Amniotic stem cell (primary cell): ENCODE measurements at places on chromosomes 16 and 17.

- no peak for DNase-seq
Observed at GRCh38 chr17:13920413-13920812, 148.9 kb upstream of the COX10 start.

DNA sequence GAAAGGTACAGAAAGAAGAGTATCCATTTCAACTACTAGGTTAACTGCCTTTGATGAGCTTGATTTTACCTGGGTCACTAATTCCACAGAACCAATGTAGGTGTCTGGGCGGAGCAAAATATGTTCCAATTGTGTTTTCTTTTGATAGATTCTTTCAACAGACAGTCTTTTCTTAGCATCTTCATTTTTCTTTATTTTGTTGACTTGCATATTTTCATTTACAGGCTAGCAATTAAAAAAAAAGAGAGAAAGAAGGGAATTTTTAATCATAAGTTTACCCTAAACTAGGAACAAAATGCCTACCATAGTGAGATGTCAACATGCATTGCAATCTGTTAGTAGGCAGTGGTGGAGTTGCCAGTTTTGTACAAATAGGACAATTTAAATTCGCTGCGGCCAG is 1.0 kb downstream of the TOP2A start:
- no peak for DNase-seq

DNA sequence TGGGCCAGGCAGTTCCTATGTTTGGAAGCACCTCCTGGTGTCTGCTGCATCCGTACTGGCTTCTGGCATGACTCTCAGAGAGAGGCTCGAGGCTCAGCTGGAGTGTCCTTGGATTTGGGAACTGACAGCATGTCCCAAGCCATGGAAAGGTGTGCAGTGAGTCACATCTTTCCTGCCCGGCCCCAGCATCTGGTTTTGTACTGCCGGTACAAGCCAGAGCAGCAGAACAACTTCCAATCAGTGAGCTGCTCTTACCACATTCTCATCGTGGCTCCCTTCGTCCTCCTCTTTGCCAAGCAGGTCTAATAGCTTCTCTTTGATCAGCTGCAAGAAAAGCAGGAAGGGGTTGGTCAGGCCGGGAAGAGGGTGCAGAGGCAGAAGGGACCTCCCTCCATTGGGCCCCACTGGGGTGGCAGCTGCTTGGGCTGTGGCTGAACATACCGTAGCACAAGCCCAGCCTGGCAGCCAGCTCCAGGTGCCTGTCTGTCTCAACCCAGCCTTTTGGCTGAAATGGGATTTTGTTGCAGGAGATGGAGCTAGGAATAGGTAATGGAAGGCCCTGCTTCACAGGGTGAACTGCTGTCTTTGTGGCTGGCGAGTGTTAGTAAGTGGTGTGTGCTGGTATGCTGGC is 24.2 kb downstream of the SPACA3 start:
- DNase-seq = no peak

- no peak for DNase-seq
Observed at GRCh38 chr16:28990375-28991040, 5.7 kb downstream of the LAT start.

DNA sequence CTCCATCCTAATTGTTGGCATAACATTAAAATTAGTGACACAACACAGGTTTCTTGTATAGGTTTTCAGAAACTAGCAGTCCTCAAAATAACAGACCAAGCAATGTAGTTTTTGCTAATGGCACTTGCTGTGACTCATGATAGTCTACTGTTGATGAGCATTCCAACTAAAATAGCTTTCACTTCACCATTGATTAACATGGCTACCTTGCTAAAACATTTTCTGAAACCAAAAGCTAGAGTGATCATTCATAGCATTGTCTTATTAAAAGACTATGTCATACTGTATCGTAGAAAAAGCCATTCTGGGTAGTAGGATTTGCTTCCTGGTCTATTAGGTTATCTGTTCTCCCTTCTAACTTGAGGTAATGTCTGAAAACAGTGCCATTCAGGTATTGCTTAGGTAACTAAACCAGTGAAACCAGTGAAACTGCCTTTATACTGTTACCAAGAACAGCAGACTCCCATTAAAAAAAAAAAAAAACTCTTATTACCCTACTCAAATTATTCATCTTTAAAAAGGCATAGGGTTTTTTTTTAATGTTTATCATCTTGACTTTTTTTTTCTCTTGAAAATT is 2.5 kb upstream of the CLTC start:
- DNase-seq = no peak

DNA sequence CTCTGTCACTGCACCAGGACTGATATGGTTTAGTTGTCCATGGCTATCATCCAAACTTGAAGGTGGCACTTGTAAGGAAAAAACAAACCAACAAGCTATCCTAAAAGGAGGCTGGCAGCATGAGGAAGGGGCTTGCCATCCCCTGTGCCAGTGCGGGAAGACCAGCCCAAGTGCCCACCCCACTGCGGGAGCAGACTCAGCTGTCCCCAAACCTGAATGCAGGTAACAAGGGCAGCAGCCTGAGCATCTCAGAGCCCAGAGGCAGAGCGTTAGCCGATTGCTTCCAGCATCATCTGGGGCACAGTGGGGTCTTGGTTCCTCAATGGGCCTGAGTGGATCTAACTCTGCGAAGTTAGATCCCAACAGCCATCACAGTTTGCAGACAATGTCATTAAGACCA is 29.2 kb upstream of the C16orf78 start:
- DNase-seq = no peak

GRCh38 chr16:29908719-29909220 is 8.5 kb downstream of the ASPHD1 start:
- no peak for DNase-seq

DNA sequence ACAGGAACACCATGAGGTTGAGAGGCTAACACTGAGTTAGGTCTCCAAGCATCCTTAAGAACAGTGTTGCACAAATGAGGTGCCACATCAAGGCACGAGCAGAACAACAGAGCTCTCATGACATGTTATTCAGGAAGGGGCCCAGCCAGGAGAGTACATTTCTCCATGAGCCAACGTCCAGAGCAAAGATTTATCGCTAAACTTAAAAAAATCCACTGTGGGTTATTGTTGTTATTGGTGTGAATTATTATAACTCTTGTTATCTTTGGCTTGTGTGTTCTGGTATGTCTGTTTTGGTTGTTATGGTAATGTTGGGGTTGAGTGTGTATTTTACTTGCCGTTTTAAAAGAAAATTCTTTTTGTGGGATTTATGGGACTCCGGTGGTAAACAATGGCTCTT is 68.9 kb upstream of the MSI2 start:
- DNase-seq = no peak

DNA sequence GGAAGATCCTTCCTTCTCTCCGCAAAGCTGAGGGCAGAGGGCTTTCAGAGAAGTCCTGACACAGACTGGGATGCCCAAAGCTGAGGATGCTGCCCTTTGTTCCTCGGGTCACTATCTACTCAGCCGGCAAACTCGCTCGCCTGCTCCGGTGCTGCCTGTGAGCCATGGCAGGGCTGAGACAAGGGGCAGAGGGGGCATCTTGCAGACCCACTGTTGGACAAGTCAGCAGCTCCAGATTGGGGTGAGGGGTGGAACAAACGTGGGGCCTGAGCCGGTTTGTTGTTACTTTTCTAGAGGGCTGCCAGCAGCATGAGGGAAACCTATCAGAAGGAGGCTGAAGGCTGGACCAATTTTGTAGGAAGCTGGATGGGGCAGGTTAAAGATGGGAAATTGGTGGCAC is 47.1 kb upstream of the PIK3R6 start:
- no peak for DNase-seq

DNA sequence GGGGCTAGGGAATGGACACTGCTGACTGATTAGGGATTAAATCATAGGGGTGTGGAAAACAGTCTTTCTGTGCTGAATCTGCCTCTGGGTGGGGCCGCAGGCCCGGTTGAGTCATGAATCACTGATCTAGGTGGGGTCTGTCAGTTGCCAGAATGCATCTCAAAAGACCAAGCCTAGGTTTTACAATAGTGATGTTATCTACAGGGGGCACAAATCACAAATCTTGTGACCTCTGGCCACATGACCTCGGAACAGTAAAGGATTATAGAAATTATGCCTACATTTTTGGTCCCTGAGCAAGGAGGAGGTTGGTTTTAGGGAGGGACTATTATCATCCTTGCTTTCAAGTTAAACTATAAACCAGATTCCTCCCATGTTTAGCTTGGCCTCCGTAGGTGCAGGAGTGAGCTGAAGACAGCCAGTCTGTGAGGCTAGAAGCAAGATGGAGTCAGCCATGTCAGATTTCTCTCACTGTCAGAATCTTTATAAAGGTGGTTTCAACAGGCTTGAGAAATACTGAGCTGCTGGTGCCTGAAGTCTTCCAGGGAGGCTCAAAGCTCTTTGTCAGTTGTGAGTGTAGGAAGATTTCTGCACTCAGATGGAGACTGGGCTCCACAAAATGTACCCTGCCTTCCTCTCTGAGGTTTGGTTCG is 12.9 kb downstream of the GNGT2 start:
- no peak for DNase-seq

DNA sequence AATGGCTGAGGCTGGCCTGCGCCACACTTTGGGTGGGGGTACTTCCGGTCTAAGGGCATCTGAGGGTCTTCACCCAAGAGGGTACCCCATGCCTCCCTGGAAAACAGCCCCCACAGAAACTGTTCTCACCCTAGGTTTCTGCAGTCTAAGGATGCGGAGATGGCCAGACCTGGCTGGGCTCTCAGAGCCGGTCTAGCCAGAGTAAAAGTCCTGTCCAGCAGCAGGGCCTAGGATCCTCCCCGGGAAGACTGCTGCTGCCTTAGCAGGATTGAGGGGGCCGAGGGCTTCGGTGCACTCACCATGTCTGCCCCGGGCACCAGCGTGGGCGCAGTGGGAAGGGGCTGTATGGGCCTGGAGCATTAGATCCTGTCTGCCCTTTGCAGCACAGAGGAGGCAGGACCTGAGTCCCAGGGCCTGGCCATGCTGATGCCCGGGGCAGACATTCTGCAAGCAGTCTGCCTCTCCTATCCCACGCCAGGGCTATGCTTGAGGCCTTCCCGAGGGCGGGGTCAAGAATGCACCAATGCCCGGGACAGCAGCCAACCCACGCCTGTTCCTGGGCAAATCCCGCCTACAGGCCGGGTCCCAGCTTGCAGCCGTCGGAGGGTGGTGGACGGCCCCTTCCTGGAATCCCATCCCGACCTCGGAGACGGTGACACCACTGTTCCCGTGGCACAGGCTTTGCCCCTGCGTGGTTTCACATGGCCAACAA is 54.7 kb downstream of the CBFA2T3 start:
- no peak for DNase-seq

GRCh38 chr17:55423535-55423934 is 1.9 kb upstream of the MMD start:
- no peak for DNase-seq

DNA sequence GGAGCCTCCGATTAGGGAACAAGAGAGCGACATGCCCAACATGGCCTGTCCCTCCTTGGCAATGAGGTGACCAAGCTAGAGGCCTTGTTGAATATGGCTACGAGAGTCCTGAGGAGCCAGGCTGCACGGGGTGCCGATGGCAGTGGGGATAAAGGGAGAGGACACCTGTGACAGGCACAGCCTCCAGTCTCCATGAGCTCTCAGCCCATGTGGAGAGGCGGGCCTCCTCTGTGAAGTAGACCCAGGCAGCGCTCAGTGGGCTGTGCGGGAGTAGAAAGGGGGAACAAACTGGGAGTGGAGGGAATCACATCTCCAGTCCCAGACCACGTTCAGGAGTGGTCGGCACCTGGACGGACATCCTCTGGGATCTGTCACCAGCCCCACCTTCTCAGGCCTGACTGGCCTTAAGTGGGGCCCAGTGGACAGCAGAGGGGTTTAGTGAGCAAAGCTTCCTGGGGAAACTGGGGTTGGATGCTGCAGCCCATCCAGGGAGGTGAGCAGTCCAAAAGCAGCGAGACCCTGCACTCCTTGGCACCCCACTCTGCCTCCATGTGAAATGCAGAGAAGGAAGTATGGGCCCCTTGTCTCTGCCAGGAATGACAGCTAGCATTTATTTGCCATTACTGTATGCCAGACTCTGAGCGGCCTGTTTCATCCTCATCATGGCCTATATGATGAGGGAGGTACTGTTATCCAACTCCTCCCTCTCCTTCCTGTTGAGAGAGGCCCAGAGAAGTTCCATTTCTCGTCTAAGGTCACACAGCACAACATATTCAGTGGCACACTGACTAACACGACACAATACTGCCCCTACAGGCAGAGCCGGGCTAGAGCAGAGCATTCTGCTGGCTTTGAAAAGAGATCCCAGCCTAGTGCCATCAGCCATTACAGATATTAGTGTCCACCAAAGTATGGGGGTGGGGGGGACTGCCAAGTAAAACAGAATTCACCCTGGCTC is 4.5 kb upstream of the TMEM92 start:
- DNase-seq = no peak

GRCh38 chr16:66569131-66569530 is 2.9 kb downstream of the CMTM1 start:
- DNase-seq = peak; percentile 7

- DNase-seq = no peak
Observed at GRCh38 chr16:50708373-50709060, 15.1 kb downstream of the NOD2 start.

DNA sequence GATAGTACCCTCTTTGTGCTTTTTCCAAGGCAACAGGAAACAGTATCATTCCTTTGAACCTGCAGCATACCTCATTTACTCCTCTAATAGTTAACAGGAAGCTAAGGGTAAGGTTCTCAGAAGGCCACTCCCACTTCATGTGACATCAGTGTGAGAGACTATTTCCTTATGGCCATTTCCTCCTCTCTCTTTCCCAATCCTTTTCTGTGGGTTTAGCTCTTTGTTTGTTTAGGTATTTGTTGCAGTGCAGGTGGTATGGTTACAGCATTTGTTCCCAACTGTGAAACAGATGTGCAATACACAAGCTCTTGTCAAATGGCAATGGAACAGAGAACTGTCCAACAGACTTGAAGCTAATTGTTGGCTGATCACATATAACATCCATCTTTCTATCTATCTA is 14.7 kb downstream of the TMC5 start:
- no peak for DNase-seq

DNA sequence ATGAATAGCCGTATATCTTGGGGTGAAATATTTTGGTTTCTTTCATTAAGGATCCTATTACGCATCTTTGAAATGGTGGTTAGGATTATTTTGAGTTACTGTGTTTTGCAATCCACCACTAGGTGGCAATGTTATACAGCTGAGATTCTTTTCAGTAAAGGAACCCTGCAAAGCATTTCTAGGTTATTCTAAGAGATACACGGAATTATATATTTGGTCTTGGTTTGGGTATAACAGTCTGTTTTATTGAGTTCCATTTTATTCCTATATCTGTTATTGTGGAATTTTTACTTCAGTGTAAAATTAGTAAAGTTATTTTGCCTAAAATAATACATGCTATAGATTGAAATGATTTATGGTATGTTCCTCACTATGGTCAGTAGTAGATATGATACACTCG is 62.9 kb upstream of the CPHXL start:
- DNase-seq = peak; percentile 15
